ENCODE measurements at places on chromosomes 16 and 17. TPM values are rescaled to one million over a fixed set of nuclear protein-coding genes. Genes with fewer than 3 reads are reported as not detected.

LLGL1 gene
- total RNA-seq = 49.1 TPM

C16orf92 gene
- total RNA-seq = not detected

FNDC8 gene
- not detected for total RNA-seq

SLC13A2 gene
- not detected for total RNA-seq

KRT23 gene
- under 0.01 TPM for total RNA-seq

CETP gene
- total RNA-seq = not detected

MRM1 gene
- total RNA-seq = 9.4 TPM

EVI2B gene
- 0.50 TPM for total RNA-seq

NEUROD2 gene
- total RNA-seq = not detected

SERPINF2 gene
- not detected for total RNA-seq

TEKT3 gene
- not detected for total RNA-seq

JPT1 gene
- total RNA-seq = 501 TPM

CDH3 gene
- total RNA-seq = 0.17 TPM

CDH5 gene
- not detected for total RNA-seq

USP10 gene
- total RNA-seq = 53.8 TPM

MED9 gene
- 14.8 TPM for total RNA-seq

GPRC5C gene
- 1.3 TPM for total RNA-seq

CES3 gene
- 0.17 TPM for total RNA-seq

KIF2B gene
- not detected for total RNA-seq

NOG gene
- total RNA-seq = 0.30 TPM

G6PC3 gene
- total RNA-seq = 73.0 TPM
